Skin of body (tissue), 3 donors: ENCODE measurements at places on chromosomes 1 and 21. TPM values are rescaled to one million over a fixed set of nuclear protein-coding genes. Genes with fewer than 3 reads are reported as not detected.

DNA sequence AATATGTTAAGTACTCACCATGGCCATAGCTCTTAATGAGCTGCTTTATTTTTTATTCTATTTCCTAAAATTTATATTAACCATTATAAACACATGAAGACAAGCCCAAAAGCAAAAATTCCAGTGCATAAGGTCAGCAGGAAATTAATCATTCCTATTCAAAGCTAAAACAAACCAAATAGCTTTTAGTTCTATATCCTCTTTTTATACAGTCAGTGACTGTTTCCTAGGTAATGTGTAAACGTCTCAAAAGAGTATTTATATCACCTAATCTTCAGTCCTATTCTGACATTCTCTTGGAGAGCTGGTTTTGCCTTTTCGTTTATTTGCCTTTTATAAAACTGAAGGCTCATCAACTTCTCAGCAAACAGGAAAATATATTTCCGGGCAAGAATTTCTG lies 4.2 kb downstream of the GOLPH3L start:
- no peak for DNase-seq

The VSIG8 gene
- 8.2 TPM for total RNA-seq

The SRM gene
- total RNA-seq: 13.0 TPM

DNA sequence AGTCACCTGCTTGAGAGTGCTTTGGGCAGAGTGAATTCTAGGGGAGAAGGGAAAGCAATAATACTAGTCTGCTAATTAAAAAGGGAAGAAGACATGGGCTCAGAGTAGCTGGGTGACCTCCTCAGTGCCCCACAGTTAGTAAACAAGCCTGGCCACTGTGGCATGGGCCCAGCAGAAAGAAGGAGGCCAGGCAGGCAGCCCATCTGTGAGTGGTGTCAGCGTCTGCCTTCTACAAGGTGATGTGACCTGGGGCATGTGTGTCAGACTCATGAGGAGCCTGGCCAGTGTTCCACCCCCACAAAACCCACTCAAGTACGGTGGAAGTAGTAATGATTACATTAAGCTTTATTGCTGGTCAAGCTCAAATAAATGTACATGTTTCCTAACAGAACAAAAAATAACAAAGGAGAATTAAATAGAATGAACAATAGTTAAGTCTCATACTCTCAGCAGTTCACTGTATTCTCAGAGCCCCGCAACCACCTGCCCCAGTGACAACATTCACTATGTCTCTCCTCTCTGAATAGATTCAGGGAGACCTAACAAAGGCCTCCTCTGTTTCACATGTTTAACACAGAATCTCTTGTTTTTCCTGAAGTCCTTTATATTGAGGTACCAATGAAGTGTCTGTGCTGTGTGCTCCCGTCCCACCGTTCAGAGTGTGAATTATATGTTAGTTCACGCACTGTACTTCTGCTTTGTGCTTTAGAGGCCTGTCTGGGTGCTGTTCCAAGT lies 32.5 kb downstream of the SLC22A15 start:
- DNase-seq: no peak

GRCh38 chr1:193322211-193322610 lies 135.8 kb upstream of the B3GALT2 start:
- no peak for DNase-seq

GRCh38 chr1:178237121-178237520 lies 143.2 kb downstream of the RASAL2 start:
- no peak for DNase-seq

- DNase-seq: no peak
These were observed 38.6 kb downstream of the C1orf87 start for GRCh38 chr1:60034999-60035398.

DNA sequence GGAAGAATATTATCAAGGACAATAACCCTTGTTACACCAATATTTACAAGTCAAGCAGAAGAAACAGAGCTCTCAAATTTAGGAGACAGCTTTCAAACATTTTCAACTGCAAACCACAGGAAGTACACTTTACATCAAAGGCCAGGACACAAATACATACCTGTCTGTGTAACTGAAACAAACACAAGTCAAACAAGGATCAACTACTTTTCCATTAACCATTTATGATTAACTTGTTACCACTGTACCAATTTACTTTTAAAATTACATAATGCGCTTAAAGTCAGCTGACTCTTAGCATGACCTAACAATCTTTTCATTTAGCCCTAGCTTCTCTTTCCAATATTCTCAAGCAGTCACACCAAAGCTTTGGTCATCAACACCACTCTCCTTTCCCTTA lies 43.5 kb downstream of the TRIM33 start:
- no peak for DNase-seq
